ENCODE measurements at places on chromosomes 6 and 20.

DNA sequence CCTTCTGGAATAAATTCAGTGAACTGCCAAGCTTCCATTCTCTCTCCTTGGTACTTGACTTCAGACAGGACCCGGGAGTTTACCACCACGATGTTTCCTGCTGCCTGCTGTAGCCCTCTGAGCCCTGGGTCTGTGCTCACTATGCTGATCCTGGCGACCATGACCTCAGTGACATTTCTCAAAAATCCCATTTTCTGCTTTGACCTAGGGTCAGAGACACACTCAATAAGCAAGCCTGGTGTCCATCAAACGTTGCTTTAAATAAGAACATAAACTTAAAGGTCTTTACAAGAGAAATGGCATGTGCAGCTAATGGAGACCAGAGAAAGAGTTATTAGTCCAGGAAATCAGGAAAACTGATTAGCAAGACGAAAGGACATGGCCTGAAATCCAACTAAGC lies 509.7 kb upstream of the SULF2 start:
- no peak for DNase-seq

- no peak for DNase-seq
These were observed 144.7 kb downstream of the ERMARD start for GRCh38 chr6:169895926-169896761.

GRCh38 chr6:38113825-38114576 lies 294.5 kb downstream of the ZFAND3 start:
- DNase-seq, result no peak

DNA sequence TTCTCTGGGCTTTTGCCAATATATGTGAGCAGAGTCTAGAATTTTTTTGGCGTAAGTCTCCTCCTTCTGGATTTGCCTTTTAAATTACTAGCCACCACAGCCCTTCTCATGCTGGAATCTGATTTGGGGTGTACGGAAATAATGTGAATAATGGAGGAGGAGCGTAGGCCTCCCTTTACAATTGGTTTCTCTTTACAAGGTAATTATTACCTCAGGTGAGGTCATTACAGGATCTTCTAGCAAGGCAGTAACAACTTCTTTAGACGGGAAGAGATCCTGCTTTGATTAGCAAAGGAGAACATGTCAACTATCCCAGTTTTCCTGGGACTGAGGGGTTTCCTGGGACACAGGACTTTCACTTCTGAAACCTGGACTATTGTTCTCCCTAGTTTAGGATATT lies 8.9 kb downstream of the RWDD2A start:
- no peak for DNase-seq

DNA sequence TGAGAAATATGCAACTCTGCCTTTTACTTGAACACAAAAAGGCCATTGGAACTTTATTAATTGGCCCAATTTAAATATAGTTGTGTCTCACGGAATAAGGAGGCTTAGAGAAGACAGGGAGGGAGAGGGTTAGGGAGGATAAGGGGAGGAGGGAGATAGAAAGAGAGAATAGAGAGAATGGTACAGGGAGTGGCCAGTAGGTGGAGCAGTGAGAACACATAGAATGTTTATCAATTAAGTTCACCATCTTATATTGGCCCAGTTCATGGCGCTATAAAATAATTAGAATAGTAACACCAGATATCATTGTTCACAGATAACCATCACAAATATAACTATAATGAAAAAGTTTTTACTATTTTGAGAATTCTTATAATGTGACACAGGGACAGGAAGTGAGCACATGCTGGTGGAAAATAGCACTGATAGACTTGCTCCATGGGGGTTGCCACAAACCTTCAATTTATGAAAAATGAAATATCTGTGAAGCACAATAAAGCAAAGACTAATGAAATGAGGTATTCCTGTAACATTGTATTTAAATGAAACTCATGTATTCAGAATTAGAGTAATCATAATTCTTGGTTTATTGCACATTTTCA lies 374.1 kb upstream of the MANEA start:
- no peak for DNase-seq
